ENCODE measurements at places on chromosomes 16 and 17.

GRCh38 chr17:77479372-77480198 lies 338.8 kb downstream of the SEC14L1 start:
- no peak for DNase-seq

- DNase-seq: no peak
Measured at GRCh38 chr16:88807142-88807625, 3.6 kb downstream of the CDT1 start.

DNA sequence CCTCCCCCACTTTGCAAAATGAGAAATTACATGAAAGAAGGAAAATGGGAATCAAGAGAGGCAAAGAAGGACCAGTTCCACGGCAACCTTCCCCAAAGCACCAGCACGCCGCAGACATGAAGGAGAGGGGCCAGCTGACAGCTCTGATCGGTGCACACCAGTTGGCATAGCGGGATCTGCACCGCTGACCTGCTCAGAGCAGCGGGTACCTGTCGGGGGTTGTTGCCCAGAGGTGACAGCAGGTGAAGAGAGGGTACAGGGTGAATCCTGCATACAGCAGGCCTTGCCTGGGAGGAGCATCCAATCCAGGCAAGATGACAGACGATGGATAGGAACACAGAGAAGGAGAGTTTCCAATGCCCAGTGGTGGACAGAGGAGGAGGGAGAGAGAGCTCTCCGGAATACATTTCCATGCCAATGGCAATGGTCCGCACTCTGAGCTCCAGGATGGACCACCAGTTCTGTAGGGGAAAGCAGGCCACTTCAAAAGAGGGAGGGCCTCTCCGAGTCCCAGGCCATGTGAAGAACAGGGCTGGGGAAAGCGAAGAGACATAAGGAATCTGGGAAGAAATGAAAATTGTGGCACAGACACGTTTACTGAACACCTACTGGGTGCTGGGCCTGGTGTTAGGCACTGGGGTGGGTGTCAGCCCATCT lies 24.0 kb downstream of the CEP295NL start:
- no peak for DNase-seq

GRCh38 chr17:64252831-64253230 lies 10.2 kb downstream of the TEX2 start:
- no peak for DNase-seq

DNA sequence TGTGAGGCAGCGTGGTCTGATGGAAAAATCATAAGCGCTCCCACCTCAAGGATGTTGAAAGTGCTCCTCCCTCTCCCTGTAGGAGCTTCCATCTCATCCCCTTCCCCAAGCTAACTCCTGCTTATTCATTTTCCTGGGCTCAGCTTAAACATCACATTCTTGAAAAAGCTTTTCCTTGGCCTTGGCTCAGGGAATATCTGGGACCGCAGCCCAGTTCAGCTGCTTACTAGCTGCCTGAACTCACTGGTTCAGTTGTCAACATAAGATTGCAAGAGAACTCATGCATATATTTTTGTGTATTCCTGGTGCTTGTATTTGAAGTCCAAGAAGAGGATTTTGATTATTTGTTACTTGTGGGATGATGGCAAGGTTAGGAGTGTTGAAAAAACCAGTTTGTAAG lies 91.5 kb downstream of the UTP18 start:
- no peak for DNase-seq

DNA sequence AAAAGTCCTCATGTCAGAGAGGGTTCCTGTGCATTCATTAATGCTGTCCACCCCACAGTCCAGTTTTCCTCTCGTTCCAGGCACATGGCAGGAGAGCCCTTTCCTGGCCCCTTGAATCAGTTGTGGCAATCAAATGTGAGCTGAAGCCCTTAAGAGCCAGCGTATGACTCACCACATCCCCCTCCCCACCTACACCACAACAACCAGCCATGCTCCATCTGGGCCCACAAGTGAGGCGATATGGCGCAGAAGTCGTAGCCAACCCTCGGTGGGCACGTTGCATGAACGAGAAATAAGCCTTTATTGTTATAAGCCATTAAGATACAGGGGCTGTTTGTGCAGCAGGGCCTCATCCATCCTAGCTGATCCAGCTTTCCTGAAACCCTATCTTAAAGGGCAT lies 28.2 kb downstream of the GRIN2A start:
- no peak for DNase-seq

- no peak for DNase-seq
Measured at GRCh38 chr16:87227296-87227951, 89.8 kb downstream of the C16orf95 start.
